ENCODE measurements at places on chromosomes 6 and 20.

DNA sequence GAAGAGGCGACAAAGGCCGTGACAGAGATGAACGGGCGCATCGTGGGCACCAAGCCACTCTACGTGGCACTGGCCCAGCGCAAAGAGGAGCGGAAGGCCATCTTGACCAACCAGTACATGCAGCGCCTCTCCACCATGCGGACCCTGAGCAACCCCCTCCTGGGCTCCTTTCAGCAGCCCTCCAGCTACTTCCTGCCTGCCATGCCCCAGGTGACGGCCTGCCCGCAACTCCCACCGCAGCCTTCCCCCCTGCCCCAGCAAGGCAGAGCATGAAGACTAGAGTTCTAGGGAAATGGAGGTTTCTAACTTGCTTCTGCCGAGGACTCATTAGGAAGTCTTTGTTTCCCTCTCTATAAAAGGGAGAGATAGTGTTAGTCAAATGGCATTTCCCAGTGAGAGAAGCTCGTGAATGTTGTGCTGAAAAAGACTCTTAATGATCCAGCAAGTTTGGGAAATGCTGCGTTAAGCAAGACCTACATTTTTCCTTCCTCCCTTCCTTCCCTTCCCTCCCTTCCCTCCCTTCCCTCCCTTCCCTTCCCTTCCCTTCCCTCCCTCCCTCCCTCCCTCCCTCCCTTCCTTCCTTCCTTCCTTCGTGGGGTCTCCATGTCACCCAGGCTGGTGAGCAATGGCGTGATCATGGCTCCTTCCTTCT lies 20.8 kb downstream of the PABPC1L start:
- DNase-seq = no peak

DNA sequence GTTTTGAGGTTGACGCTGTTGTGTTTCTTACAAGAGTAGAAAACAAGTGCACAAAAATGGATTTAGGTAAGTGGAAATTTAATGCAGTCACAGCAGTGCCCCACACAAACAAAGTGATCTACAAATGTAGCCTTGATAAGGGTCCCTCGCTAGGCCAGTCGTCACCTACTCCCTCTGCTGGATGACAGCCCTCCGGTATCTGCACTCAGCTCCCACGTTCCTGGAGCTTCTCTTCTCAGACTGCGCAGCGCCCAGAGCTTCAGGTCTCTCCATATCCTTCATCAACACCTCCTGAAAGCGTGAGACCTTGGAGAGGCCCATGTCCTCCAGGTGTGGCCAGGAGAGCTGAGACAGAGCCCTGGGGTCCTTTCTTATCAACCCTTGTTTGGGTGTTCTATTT lies 58.3 kb upstream of the MAP3K4 start:
- DNase-seq = no peak

- DNase-seq = no peak
These were observed 20.2 kb downstream of the GPR6 start for GRCh38 chr6:109998159-109998785.

- DNase-seq = peak; percentile 43
These were observed 503.1 kb downstream of the ADGRB3 start for GRCh38 chr6:69138148-69138547.

DNA sequence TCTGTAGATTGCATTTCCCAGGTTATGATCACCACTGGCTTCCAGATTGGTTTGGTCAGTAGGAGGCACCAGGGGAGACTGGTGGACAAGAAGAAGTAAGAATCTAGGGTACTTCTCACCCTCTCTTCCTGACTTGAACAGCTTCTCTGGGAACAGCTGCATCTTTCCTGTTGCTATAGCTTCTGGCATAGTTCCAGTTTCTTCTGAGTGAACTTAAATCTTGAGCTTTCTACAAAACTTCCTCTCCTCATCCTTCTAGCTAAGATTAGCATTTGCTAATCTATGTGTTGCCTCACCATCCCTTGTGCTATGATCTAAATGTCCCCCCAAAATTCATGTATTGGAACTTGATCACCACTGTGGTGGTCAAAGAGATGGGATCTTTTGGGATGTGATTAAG lies 724.6 kb downstream of the UTRN start:
- no peak for DNase-seq

DNA sequence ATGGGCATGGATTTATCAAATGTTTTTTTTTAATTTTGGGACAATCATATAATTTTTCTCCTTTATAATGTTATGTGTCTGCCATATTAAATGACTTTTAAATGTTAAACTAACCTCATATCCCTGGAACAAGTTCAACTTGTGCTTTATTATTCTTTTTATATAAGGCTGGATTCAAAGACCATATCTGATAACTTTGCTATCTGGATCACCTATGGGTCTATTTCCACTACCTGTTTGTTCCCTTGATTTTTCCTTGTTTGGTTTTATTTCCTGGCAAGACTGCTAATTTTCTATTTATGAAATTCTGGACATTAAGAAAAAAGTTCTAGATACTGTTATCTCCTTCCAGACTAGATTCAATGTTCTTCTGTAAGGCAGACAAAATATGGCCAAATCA lies 58.8 kb downstream of the TXNDC5 start:
- no peak for DNase-seq

- peak; percentile 90 for DNase-seq
These were observed 110.3 kb upstream of the TCF21 start for GRCh38 chr6:133778414-133779130.

DNA sequence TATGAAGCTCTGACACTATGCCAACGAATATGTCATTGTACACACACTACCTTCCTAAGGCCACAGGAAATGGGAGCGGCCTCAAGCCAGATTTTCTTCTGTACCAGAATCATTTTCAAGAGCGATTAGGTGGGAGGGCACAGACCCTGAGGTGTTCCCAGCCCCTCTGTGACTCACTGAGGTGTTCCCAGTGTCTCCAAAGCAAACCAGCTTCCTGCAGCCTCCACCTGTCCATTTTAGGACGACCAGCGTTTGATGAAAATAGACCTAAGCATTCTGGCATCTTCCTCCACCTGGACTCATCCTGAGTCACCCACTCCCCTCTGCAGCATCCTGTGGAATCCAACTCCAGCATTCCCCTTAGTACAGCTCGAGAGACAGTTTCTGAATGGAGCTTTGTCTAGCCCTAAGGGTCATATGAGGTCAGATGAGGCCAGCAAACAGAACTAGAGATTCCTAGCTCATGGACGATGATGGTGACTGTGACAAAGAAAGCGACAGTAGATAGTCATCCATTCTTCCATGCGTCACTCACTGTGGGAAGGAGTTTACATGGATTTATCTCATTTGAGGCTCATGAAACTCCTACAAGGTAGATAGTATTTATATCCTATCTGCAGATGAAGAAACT lies 203.4 kb downstream of the PTPRT start:
- no peak for DNase-seq

DNA sequence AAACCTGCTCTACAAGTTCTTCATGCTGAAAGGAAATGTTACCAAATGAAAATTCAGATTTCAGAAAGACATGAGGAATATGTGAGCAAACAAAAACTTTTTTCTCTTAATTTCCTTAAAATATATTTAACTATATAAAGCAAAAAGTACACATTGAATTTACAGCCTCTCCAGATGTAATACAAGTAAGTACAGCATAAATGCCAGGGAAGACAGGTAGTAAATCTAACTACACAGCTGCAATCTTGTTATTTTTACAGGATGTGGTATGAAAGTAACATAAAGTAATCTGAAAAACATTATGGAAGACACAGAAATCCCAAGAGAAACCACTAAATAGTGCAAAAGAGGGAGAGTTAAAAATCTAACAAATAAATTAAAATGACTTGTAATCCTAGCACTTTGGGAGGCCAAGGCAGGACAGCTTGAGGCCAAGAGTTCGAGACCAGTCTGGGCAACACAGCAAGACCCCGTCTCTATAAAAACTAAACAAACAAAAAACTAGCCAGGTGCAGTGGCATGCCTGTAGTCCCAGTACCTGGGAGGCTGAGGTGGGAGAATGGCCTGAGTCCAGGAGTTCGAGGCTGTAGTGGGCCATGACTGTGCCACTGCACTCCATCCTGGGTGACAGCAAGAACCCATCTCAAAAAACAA lies 50.7 kb downstream of the FAM8A1 start:
- no peak for DNase-seq

GRCh38 chr6:5260111-5260620 lies 584 bp downstream of the LYRM4 start:
- peak; percentile 41 for DNase-seq

GRCh38 chr6:133085896-133086295 lies 155.3 kb upstream of the EYA4 start:
- no peak for DNase-seq

DNA sequence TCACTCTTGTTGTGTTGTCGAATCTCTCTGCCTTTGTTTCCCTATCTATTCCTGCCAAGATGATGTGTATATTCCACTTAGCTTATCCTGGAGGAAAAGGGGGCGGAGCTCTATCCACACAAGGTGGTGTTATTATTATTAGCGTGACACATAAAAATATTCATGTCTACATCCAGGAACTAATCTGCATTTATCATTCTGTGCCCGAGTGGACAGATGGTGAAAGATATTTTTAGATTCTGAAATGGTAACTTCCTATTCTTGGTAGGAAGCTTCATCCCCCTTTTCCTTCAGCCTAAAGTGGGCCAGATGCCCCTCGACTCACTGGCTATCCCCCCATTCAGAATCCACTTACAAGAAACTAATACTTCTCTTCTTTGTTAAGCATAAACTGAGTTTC lies 2.0 kb downstream of the XKR7 start:
- DNase-seq = no peak

- DNase-seq = peak; percentile 86
These were observed 5.1 kb upstream of the KIAA0408 start for GRCh38 chr6:127464161-127464880.

- no peak for DNase-seq
These were observed 1.2 kb downstream of the ACSS1 start for GRCh38 chr20:25056690-25057233.

- no peak for DNase-seq
These were observed 7.9 kb downstream of the RREB1 start for GRCh38 chr6:7115543-7116231.

DNA sequence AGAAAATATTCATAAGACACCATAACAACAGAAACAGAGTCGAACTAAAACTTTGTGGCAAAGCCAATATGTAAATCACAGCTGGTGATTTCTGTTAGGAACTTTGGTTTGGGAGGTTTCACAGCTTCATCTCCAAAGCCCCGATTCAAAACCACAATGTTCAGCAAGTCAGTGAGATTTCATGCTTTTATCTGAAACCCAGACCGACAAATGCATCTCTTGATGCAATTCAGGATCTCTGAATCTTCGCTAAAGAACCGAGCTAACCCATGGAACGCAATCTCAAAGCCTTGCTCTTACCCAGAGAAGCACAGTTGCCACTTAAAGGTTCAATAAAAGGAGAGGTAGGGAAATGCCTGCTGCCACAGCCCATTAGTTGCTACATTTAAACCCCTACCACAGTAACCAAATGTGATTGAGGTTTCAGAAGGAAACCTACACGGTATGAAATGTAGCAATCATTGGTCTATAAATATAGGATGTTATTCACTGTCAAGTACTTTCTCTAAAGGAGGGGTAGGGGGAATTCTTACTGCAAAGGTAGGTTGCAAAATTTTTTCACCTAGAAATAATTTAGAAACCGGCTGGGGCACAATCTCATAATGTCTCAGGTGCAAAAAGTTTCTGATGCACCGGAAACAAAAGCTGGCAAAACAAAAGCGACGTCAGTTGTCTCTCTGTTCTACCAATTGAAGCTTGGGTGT lies 381.0 kb upstream of the ARID1B start:
- DNase-seq = no peak

DNA sequence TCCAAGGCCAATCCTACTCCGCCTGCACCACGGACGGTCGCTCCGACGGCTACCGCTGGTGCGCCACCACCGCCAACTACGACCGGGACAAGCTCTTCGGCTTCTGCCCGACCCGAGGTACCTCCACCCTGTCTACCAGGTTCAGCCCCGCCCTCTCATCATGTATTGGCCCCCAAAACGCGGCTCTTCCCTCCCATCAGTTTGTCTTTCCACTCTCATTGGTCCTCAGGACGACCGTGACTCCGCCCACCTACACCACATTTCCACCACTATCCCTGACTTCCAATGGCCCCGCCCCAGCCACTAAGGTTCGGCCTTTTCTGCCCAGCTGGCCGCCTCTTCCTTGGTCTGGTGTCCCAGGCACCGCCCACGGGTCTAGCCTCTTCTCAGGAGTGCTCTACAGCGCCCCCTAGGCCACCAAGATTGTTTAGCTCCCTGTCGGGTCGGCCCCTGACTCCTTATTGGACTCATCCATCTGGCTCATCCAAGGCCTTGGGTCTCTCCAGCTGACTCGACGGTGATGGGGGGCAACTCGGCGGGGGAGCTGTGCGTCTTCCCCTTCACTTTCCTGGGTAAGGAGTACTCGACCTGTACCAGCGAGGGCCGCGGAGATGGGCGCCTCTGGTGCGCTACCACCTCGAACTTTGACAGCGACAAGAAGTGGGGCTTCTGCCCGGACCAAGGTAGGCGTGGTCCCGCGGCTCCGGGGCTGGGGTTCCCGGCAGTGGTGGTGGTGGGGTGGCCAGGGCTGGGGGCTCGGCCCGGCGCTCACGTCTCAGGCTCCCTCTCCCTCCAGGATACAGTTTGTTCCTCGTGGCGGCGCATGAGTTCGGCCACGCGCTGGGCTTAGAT lies 3.1 kb downstream of the MMP9 start:
- no peak for DNase-seq

DNA sequence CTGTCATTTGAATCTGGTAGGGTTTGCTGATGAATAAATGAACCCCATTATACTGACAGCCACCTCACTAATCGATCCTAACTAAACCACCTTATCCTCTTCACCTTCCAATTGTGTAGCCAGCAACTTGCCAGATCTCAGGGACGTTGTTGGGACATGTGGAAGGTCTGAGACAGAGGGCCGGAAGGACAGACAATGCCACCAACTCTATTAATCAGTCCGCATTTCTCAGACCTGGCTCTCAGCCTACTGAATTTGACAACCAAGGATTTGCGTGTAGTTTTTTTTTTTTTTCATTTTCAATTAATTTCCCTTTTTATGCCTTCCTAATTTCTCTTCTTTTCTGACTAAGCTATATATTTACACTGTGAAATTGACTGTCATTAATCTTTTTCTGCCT lies 122.5 kb downstream of the CARMIL1 start:
- no peak for DNase-seq

DNA sequence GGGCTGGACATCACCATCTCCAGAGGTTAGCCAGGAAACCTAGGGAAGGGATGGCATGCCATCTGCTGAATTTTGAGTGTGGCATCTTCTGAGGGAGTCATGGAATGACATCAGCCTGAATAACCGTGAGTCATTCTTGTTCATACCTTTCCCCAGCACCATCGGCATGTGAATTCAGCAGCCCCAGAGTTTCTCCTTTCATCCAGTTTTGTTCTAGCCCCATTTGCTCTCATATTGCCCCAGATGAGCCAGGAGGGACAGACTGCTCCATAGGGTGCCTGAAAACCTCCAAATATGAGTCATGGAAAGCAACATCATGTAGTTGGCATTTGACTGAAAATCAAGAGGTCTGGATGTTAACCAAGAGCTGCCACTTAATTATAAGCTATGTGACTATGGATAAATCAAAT lies 219.2 kb upstream of the SGK1 start:
- DNase-seq = peak; percentile 93

GRCh38 chr6:3276174-3277167 lies 17.7 kb downstream of the PSMG4 start:
- DNase-seq = no peak
